ENCODE measurements at places on chromosomes 13 and 19.
A peak's percentile ranks its signal among the peaks of the same experiment; 100 is the strongest.

DNA sequence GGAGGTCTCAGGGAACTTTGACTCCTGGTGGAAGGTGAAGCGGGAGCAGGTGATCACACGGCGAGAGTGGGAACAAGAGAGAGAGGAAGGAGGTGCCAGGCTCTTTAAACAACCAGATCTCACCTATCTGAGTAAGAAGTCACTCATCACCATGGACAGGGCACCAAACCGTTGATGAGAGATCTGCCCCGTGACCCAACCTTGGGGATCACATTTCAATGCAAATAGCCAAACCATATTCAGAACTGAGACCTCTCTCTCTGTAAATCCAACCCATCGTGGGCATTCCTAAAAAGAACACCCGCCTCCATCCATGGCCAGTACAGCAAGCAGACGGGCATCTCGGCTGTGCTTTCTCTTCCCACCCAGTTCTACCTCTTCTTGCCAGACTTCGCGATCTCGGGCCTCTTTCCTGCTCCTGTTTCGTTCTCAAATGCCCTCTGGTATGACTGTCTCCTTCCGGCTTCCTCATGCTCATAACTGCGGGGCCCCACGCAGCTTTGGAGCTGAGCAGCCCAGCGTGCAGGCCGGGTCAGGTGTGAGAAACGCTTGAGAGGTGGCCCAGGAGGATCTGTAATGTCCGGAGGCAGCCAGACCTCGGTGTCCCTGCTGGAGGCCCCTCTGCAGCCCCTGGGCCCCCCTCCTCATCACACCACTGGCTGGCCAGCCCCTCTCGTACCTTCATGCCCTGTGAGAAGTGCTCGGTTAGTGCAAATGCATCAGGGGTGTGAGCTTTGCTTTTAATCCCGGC, 97.0 kb upstream of the GPR183 start:
- DNase-seq = no peak

DNA sequence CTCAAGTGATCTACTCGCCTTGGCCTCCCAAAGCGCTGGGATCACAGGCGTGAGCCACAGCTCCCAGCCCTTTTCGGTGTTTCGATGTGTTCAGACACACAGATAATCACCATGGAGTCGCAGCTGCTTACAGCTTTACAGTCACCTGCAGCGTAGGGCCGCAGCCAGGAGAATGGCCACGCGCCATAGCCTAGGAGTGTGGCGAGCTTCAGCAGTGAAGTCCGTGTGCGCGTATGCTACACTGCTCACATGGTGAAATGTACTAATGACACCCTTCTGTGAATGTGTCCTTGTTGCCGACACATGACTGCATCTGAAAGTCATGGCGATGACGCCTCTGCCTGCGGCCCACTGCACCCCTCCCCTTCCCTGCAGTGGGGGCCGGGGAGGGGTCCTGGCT, 23.6 kb downstream of the AP3D1 start:
- DNase-seq = no peak

- no peak for DNase-seq
Observed at GRCh38 chr13:70964124-70964523, 855.9 kb upstream of the KLHL1 start.

- DNase-seq = no peak
Observed at GRCh38 chr13:40387775-40388174, 278.7 kb downstream of the FOXO1 start.

DNA sequence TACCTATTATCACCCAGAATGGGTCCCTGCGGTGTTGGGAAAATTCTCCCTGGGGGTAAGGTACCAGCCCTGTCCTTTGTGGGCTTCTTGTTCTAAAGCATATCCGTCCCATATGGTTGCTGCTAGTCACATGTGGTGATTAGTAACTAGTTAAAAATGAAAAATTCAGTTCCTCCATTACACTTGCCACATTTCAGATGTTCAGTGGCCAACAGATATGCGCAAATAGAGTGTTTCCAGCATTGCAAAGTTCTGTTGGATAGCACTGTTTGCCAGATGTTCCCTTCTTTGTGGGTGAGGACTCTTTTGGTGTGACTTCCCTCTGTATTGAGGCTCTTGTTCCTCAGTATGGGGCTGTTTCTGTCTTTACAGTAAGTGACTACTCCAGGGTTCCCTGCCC, 3.8 kb downstream of the CNOT3 start:
- DNase-seq = no peak

GRCh38 chr13:42420304-42420703, 148.4 kb downstream of the AKAP11 start:
- no peak for DNase-seq

GRCh38 chr13:66069570-66069969, 1160.6 kb downstream of the PCDH9 start:
- DNase-seq = no peak

- DNase-seq = no peak
Observed at GRCh38 chr19:18473003-18473705, 35.2 kb upstream of the ISYNA1 start.

DNA sequence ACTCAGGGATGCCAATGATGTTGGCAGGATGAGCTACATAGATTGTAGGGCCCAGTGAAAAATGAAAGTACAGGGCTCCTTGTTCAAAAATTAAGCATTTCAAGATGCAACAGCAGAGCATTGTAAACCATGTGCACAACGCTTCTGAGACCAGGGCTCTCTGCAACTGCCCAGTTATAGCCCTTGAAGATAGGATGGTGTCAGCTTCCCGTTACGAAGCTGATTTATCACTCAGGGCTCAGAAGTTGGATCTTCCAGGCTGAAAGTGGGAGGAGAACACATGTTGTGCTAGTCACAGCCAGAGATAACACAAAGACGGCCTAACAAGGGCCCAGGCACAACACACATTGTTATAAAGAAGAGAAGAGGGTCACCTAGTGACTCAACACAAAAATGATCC, 466.7 kb downstream of the TUBA3C start:
- no peak for DNase-seq

- no peak for DNase-seq
Observed at GRCh38 chr19:44677019-44677811, 5.9 kb downstream of the CEACAM19 start.

- no peak for DNase-seq
Observed at GRCh38 chr13:110244071-110244830, 62.7 kb downstream of the COL4A1 start.

DNA sequence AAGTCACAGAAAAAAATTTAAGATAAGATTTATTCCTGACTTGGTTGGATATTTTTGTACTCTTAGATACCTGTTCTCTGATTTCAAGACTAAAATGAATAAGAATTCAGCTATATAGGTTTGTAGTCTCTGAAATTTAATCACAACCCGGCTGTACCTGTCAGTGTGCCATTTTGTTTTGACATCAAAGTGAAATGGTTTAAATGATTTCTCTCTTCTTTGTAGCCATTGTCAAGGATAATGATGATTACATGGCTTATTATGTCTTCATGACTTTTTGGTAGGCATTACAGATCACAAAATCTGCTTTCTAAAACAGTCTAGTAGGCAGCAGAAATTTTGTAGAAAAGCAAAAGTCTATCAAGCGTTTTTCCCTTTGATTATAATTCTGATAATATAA, 72.5 kb downstream of the PCDH17 start:
- DNase-seq = no peak

GRCh38 chr13:96093296-96094006, 3.5 kb downstream of the HS6ST3 start:
- no peak for DNase-seq

DNA sequence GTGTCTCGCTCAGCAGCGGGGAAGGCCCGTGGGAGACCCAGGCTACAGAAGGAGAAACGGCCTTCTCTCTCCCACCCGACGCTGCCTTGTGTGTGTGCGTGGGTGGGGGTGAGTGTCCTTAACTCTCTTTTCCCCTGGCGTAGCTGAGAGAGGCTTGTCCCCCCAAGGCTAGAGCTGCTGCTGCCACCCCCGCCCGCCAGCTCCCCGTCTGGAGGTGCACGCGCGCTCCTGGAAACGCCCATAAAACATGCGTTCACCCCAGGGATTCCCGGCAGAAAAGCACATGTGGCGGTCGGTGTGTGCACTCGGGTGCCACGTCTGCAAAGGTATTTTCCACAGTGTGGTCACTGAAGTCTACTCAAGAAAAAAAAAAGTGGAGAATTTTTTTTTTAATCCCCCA, 36.1 kb downstream of the GADD45B start:
- no peak for DNase-seq

- no peak for DNase-seq
Observed at GRCh38 chr13:113034451-113035212, 65.6 kb downstream of the MCF2L start.

DNA sequence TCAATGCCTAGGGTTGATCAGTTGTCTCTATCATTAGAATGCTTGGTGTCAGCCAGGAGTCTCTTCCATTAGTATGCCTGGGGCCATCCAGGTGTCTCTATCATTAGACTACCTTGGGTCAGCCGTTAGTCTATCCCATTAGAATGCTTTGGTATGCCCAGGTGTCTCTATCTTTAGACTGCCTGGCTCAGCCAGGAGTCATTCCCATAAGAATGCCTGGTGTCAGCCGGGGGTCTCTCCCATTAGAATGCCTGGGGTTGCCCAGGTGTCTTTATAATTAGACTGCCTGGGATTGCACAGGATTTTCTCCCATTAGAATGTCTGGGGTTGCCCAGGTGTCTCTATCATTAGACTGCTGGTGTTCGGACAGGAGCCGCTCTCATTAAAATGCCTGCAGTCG, 1442.9 kb downstream of the UQCRFS1 start:
- no peak for DNase-seq

DNA sequence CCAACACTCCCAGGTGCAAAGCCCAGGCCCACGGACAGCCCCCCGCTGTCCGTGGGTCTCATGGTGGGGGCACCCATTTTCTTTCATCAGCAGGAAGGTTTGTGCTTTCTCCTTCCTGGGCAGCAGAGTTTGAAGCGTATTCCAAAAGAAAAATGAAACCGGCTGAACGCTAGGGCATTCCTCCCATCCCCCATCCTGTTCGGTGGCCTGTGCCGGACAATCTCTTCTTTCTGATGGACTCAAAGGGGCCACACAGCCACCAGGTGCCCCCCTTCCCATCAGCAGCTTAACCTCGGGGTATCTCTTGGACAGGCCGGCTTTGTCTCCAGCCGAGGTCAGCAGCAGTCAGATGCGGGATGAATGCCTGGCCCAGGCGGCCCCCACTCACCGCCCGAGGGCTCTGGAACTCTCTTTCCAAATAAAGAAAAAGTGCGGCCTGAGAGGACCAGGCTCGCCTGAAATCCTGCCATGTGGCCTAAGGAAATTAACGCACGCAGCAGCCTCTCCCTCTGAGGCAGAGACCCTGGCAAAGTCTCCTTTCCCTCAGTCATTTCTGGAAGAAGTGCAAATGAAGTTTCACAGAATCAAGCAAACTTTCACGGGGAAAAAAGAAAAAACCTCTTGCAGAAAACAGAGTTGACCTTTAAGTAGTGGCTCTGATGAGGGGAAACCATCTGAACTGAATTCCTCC, 67.8 kb downstream of the RASA3 start:
- no peak for DNase-seq

DNA sequence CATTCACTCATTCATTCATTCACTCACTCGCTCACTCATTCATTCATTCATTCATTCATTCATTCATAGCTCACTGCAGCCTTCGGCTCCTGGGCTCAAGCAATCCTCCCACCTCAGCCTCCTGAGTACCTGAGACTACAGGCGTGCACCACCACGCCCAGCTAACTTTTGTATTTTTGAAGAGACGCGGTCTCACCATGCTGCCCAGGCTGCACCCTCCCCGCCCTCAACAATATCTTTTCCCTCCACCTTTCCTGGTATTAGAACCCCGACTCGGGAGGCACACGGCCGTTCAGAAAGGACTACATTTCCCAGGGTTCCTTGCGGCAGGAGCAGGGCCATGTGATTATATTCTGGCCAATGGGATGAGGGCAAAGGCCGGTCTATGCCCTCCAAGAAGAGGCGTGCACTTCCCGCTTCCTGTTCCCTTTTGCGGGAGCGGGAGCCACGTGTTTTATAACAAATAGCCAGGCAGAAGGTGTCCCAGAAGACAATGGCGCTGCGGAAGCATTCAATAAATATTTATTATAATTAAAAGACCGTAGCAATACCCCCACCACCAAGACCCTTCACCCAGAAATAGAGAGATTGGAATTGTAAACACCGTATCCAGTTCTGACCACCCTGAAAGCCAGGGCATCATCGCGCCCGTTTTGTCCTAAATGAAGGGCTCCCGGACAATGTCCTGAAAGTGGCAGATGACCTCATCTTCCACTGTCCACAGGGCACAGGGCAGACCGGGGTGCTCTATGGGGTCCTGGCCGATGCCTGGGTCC, 15.9 kb downstream of the TICAM1 start:
- DNase-seq = peak; percentile 51

DNA sequence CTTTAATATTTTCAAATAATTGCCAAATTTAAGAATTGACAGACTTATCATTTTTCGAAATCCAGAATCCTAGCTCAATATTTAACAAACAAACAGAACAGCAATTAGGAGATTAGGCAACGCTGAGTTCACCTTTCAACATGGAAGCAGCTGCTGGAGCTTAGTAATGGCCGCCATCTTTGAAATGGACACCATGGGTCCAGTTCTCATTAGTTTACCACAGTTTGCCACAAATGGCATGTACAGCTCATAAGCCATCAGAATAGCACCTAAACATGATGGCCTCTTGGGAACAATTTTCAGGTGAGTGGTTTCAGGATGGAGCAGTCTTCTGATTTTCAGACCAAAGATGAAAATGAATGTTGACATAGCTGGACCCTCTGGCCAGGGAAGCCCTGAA, 313.6 kb upstream of the OBI1 start:
- no peak for DNase-seq

- no peak for DNase-seq
Observed at GRCh38 chr13:44448875-44449274, 75.3 kb downstream of the SERP2 start.

GRCh38 chr13:98564204-98564603, 12.7 kb downstream of the STK24 start:
- DNase-seq = no peak

- DNase-seq = no peak
Observed at GRCh38 chr19:11295665-11296245, at the start of gene TSPAN16. TSS of gene TSPAN16 (plus strand) at chr19:11296160. CDS start at chr19:11296298, 138 bp downstream.

GRCh38 chr13:113926301-113926761, 47.5 kb downstream of the C13orf46 start:
- no peak for DNase-seq

GRCh38 chr13:90461398-90461797, 886.1 kb upstream of the MIR17HG start:
- no peak for DNase-seq

DNA sequence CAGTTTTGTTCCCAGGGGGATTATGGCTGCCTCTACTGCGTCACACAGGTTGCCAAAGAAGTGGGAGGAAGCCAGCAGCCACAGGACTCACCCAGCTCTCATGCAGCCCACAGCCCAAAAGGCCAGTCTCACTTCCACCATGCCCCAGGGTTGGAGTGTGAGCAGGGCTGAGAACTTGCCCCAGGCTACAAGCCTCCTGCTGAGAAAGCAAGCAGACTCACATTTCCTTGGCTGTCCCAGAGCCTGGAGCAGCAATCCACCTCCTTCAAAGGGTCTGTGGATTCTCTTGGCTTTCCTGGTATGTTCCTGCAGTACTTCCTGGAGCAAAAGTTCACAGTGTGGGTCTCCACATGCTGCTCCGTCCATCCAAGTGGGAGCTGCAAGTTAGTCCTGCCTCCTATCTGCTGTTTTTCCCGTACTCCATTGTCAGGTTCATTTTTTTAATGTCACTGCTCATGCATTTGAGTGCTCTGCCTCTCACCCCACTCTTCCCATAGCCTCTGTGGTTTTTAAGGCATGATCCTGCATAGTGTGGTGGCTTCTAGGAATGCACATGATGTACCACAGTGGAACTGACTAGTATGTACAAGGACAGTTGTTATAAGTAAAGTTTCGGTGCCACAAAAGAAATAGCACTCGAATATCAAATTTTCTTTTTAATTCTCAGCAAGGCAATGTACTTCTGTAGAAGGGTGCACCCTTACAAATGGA, 56.2 kb upstream of the ARHGEF7 start:
- no peak for DNase-seq
